ENCODE measurements at places on chromosomes 1 and 21.
A peak's percentile ranks its signal among the peaks of the same experiment; 100 is the strongest.

DNA sequence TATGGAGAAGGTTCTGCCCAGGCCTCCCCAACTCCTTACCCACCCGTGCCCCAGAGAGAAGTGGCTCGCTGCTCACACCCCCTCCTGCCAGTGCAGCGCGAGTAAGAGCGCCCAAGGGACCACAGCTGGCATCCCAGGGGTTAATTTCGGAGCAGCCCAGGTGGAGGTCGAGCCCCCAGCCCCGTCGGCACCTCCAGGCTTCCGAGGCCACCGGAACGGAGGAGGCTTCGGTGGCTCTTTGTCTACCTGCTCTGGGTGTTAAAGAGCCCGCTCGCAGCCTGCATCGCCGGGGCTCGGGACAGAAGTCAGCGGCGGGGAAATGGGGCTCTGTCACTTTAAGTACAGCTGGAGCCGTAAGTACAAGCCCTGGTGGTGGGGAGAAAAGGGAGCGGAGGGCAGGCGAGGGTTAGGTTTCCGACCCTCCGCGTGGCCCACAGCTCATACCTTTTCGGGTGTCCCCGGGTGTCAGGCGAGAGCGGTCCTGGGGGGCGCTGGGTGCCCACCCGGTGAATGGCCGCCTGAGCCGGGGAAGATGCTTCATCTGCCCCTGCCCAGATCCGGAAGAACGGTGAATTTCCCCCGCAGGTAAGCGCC is 89.4 kb upstream of the IPO9 start:
- peak; percentile 34 for DNase-seq

DNA sequence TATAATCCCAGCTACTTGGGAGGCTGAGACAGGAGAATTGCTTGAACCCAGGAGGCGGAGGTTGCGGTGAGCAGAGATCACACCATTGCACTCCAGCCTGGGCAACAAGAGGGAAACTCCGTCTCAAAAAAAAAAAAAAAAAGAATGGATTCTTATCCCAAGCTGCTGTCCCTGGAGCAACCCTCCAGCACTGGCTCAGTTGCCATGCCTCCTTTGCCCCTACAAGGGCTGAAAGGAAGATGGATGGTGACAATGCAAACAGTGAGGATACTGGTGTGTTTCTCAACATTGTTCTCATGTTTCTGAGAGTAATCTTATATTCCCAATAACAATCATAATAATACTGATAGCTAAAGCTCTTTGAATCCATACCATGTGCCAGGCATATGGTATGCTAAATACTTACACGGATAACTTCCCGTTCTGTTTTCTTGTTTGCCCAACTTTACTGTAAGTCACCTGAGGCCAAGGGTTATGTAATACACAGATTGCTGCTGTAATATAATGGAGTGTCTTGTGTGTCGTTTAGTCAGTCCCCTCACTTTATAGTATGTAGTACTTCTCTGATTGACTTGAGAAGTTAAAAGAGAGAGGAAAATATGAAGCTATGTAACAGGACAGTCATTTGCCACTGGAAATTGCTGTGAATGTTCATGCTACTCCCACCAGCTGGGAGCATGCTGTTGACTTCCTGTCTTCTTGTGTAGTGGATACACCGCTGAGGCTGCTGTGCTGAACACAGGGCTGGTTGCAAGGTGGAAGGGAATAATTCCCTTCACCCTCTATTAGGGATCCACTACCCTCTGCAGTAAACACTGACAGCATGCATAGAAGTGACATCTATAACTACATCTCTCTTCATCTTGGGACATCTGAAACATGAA is 153.6 kb downstream of the CNIH3 start:
- no peak for DNase-seq

DNA sequence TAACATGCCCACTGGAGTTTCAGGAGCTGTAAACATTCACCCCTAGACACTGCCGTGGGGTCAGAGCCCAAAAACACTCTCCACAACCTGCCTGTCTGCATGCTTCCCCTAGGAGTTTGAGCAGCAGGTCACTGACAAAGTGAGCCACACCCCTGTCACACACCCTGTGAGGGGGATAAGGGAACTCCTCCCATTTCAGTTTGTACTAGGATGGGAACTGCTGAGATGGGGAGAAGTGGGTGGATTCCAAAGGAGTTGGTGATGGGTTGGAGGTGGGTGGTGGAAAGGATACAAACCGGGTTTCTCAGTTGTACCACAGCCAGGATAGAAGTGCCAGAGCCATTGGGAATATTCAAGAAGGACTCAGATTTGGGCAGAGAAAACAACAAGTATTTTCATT is 140.2 kb downstream of the MIS18A start:
- DNase-seq = no peak

- DNase-seq = no peak
Measured at GRCh38 chr1:64038965-64039364, 164.5 kb upstream of the UBE2U start.

GRCh38 chr1:203860396-203861025 is 888 bp upstream of the SNRPE start:
- no peak for DNase-seq

DNA sequence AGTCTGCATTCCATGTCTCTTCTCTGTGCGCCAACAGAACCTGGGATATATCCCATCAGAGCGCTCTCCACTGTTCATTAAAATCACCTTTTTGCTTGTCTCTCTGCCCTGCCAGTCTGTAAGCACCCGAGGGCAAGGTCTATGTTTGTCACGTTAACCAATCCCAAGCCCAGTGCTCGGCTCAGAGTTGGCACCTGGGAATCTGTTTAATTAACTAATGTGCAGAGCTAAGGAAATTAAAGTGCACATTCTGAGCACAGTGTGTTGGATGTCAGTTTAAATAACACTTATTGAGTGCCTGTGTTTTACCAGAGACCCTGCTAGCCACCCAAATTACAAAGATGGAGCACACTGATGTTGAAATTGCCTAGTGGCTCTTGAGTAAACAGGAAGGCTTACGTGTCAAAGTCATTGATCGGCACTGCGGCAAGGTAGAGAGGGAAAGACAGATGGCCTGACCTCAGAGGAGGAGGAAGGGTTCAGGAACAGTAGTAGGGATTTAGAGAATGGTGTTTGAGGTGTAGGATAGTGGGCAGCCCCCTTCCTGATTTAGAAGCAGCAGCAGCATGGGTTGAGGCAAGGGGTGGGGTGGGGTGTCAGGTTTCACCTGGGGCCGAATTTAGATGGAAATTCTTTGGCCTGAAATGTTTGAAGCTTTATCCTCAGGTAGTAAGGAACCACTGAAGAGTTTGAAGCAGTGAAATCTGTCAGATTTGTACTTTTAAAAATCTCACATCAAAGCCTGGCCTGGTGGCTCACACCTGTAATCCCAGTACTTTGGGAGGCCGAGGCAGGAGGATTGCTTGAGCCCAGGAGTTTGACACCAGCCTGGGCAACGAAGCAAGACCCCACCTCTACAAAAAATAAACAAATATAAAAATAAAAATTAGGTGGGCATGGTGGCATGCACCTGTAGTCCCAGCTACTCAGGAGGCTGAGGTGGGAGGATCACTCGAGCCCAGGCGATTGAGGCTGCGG is 7.7 kb downstream of the ARMH1 start:
- no peak for DNase-seq

GRCh38 chr21:15257646-15258045 is 192.8 kb upstream of the NRIP1 start:
- no peak for DNase-seq

DNA sequence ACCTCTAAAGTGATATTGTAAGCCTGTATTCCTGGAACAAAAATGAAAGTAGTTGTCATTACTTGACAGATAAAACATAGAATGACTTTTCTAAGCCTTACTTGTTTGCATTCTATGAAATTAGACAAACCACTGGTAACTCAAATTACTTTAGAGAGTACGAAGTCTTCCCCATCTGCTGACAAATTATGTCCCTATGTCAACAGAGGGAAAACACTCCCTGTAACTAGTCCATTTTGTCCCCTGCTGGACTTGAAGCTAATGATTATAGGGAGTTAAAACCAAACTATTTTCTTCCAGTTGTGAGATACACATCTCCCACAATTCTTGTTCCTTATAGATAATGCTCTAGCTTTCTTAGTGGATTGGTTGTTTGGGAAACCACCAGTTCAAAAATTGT is 39.6 kb downstream of the GREM2 start:
- DNase-seq = no peak

All from activated CD4-positive, alpha-beta T cell treated with anti-CD3 and anti-CD28 coated beads, Interleukin-2, amount 50 U/mL, for 24 hours (primary cell).